Fibroblast of gingiva (primary cell): ENCODE measurements at places on chromosomes 3 and 15.

GRCh38 chr3:33898901-33899300 lies 100.5 kb downstream of the PDCD6IP start:
- DNase-seq = no peak

DNA sequence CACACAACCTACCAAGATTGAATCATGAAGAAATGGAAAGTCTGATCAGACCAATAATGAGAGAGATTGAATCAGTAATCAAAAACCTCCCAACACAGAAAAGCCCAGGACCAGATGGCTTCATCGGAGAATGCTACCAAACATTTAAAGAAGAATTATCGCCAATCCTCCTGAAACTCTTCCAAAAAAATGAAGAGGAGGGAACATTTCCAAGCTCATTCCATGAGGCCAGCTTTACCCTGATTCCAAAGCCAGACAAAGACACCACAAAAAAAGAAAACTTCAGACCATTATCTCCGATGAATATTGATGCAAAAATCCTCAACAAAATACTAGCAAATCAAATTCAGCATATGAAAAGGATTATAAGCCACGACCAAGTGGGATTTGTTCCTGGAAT lies 94.1 kb downstream of the SENP2 start:
- peak; percentile 24 for DNase-seq

GRCh38 chr3:38154625-38155255 lies 10.6 kb upstream of the OXSR1 start:
- DNase-seq = no peak

DNA sequence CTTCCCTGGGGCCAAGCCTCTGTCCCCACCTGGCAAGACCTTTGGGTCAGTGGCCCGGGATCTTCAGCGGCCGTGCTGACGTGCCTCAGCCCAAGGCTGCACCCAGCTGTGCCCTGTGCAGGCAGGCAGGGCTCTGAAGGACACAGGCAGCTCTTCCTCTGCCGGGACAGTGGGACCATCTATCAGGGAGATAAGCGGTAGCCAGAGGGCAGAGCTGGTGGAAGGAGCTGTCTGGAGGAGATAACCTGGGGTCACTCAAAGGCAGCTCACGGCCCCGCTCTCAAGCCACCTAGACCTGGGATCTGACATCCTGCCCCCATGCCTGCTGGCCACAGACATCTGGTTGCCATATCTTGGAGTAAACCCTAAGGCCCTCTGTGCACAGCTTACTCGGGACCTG lies 27.3 kb downstream of the DUSP7 start:
- DNase-seq = no peak

DNA sequence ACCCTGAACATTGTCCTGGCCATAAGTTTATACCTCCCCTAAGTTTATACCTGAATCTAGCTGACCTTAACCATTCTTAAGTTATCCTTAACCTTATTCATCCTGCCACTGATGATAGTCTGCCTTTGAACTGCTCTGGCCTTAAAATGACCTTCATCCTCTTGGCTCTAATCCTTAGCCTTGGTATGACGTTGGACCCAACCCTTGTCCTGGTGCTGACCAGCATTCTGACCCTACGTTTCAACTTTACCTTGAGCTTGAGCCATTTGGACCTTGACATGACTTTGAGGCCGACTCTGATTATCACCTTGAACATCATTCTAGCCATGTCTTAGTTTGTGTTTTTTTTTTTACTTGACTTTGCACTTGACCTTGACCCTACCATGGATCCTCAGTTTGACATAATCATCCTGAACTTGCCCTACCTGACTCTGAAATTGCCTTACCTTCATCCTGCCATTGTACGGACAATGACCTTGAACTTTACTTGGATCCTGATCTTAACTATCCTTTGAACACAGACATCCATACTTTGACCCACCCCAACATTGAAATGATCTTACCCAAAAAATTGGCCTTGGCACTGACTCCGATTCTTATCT lies 61.1 kb upstream of the ACAD9 start:
- DNase-seq = no peak

GRCh38 chr3:114418724-114419543 lies 125.1 kb downstream of the TIGIT start:
- peak; percentile 97 for DNase-seq

DNA sequence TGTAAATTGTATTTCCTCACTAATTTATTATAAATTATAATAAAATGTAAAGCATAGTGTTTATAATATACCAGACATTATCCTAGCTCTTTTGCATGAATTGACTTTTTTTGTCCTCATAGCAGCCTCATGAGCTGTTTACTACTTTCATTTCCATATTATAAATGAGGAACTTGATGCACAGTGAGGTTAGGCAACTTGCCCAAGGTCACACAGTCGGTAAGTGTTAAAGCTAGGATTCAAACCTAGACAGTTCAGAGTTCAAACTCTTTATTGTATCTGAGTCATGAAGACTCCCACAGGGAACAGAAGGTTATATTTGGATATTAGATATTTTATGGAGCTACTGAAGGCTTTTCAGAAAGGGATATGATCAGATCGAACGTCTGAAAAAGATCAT lies 322.2 kb upstream of the SATB1 start:
- DNase-seq = no peak

DNA sequence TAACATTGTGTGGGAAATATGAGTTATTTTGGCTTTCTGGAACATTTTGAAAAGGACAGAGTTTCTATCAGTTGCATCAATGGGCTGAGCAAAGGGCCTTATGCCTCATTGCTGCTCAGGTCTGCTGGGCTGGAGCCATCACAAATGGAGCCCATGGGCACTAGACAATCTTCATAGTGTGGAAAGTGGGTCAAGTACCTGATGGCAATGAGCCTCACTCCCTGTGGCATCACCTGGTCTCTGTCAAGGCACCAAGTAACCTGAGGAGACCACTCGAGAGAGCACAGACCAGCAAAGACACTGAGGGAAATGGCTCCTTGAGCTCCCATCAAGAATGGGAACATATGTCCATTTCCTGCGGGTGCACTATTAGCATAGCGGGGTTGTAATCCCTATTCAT lies 96.7 kb upstream of the PPP2R3A start:
- DNase-seq = no peak

- peak; percentile 25 for DNase-seq
These were observed 3.2 kb downstream of the SENP7 start for GRCh38 chr3:101509811-101510210.

DNA sequence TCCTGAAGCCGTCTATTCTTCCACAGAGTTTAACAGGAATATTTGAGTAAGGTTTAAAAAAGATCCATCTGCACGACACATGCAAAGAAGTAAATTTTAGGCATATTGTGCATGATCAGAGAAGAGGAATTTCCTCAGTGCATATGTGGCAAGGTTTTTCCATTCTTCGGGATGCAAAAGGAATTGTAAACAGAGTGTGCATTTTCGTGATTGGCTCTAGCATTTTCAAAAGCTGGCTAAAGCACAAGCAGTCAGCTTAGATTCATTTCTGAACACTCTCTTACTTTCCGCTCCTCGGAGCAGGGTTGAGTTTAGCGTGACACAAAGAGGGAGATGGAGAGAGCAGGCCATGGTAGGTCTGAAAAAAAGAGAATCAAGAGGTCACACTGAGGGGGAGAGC lies 128.2 kb downstream of the ADAMTS9 start:
- DNase-seq = peak; percentile 19

GRCh38 chr3:127613406-127613805 lies 15.2 kb downstream of the MCM2 start:
- DNase-seq = no peak

- DNase-seq = no peak
These were observed 353.1 kb downstream of the MECOM start for GRCh38 chr3:169310184-169310939.

DNA sequence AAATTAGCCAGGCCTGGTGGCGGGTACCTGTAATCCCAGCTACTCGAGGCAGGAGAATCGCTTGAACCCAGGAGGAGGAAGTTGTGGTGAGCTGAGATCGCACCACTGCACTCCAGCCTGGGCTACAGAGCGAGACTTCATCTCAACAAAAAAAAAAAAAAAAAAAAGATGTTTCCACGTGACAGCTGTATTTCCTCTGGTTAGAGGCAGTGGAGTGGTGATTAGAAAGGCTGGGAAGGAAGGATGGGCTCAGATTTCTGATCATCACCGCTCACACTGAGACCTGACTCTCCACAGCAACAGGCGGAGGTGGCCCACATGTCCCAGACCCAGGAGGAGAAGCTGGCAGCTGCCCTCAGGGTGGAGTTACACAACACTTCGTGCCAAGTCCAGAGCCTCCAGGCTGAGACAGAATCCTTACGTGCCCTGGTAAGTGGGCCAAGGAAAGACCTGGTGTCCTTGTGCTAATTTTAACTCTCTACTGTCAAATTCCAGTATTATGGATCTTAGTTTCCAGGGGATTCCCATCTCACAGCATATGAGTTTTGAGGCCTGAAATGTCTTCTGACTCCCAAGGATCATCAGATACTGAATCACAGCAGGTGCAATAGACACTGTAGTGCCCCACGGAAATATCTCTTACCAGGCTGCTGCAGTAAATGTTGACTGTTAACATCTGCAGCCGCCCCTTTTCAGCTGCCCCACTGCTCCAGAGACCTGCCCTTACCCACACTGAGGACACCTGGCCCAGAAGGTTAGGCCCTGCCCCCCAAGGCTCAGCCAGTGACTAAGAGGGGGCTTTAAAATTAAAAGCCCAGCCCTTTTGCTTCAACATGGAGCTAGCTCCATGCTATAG lies 66.9 kb downstream of the BFSP2 start:
- peak; percentile 12 for DNase-seq

DNA sequence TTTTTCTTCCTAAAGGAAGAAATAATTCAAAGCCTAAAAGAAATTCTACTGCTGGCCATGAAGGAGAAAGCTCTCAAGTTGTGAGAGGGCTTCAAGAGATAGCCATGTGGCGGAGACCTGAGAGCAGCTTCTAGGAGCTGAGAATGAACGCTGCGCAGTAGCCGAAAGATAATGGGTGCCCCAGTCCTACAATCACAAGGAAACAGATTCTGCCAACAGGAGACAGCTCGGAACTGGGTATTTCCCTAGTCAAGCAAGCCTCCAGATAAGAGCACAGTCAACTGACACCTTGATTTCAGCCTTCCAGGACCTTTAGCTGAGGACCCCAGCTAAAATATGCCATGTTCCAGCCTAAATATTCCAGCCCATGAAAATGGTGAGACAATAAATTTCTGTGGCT lies 824.1 kb downstream of the FHIT start:
- no peak for DNase-seq

GRCh38 chr3:129025691-129026435 lies 24.8 kb downstream of the EFCC1 start:
- DNase-seq = no peak

DNA sequence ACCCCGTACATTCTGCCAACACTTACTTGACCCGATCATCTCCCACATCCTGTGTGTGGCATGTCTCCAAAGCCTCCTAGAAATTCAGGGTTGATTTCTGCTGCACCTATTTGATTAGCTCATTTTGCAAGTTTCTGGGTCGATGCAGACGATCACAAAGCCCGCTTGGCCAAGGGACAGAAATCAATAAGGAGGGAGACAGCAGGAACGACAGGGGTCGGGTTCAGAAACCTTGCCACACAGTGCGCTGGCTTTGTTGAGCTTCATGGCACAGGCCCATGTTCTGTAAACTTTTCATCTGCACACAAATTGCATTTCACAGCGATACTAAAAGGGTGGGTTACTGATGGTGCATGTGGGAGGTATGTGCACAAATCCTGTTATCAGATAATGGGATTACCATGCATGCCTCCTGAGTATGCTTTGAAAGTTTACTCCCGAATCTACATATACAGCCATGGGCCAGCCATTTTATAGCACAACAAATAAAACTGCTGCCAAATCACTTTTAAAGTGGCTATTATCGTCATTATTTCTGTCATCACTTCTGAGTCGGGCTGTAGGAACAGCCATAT lies 95.9 kb upstream of the ATP11B start:
- no peak for DNase-seq

GRCh38 chr3:83226751-83227150 lies 1465.3 kb upstream of the GBE1 start:
- no peak for DNase-seq

GRCh38 chr3:38314112-38314763 lies 32.1 kb downstream of the SLC22A14 start:
- DNase-seq = no peak

DNA sequence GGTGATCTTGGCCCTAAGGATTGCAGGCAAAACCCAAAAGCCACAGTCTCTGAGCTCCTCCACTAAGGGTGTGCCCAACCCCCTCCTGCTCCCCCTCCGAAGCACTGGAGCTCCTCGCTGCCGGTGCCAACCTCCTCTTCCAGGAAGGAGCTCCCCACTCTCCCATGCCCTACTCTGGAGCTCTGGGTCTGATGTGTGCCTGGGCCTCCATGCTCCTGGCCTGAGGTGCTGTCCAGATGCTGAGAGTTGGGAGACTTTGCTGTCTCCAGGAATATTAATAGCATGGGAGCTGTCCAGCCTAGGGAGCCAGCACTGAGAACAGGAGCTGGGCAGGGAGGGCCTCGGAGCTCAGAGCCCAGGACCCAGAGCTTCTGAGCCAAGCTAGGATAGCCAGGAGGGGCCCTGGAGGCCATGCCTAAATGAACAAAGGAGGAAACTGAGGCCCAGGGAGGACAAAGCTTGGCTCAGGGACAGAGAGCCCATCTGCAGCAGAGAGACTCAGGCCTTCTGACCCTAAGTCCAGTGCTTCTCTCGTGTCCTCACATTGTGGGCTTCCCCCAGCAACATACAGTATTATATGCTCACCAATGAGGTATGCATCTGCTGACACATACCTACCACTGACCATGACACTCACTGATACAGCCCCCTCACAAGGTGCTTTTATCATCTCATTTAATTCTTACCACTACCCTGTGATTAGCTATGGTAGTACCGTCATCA lies 36.9 kb upstream of the HERC1 start:
- DNase-seq = peak; percentile 67

GRCh38 chr15:85702321-85703101 lies 92.2 kb downstream of the KLHL25 start:
- DNase-seq = peak; percentile 30

- DNase-seq = no peak
These were observed 8.3 kb downstream of the LRRC2 start for GRCh38 chr3:46557814-46558183.

DNA sequence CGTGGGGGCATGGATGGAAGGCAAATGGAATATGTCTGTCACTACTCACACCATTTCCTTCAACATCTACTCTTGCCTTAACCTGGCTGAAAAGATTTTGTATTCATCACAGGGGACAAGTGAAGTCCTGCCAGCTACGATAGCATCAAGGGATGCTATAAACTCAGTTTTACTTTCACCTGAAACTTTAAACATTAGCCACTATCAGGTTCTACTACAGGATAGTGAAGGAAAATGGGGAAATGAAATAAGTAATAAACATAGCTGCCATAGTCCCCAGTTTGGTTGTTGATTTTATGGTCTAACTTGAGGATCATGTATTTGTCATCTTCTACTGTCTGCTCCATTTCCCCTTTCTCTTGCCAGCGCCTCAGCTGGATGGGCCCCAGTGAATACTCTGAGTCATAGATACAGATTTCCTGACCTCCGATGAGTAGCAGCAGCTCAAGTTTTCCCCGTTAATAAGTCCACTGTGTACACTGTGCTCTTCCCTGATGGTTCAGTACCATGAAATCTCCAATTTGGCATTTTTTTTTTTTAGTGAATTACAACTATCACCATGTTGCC lies 338.2 kb upstream of the SLCO3A1 start:
- DNase-seq = peak; percentile 75

GRCh38 chr3:128340198-128340903 lies 126.3 kb downstream of the DNAJB8 start:
- no peak for DNase-seq
